Amniotic stem cell (primary cell): ENCODE measurements at places on chromosomes 13 and 19.

- DNase-seq, result no peak
These were observed 391.7 kb upstream of the SGCG start for GRCh38 chr13:22789027-22789593.

DNA sequence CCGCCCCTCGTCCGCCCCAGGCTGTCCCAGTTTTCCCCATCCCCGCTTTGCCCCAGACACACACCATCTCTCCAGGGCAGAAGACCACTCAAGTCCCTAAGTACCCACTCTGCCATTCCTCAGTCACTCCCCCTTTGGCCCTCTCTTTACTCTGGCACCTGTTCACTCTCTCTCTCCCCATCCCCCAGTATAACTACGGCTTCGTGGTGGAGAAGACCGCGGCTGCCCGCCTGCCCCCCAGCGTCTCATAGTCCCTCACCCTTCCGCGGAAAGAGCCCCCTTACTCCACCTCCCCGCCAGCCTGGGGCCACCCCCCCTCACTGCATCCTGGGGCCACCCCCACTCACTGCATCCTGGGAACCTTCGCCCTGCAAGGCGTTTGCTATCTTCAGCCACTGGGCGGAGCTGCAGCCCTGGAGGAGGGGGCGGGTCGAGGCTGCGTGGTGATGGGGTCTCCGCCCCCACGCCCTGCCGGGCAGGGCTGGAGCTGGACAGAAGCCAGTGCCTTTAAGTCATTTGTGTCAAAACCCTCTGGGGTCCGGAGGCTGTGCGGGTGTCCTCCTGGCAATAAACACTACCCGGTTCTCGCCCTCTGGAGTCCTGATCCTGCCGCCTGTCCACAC is 5.0 kb downstream of the MVB12A start:
- no peak for DNase-seq

DNA sequence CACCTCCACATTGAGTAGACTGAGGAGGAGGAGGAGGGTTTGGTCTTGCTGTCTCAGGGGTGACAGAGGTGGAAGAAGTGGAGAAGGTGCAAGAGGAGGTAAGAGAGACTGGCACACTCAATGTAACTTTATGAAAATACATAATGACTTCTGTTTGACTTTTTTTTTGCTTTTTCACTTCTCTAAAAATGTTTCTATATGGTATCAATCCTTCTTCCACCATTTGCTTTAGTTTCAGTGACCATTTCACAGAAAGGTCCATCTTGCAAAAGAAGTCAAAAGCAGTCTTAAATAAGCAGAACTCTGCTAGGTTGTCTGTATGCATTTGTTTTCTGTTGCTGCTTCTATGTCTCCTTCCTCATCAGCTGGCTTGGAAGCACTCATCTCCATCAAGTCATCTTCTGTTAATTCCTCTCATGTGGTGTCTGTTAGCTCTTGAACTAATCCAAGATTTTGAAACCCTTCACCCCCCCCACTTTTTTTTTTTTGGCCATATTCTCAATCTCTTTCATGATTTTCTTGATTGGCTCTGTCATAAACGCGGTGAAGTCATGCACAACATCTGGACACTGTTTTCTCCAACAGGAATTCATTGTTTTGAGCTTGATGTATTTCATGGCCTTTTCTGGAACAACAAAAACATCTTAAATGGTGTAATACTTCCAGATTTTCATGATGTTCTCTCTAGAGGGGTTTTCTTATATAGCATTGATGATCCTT is 80.8 kb downstream of the KL start:
- DNase-seq, result no peak

DNA sequence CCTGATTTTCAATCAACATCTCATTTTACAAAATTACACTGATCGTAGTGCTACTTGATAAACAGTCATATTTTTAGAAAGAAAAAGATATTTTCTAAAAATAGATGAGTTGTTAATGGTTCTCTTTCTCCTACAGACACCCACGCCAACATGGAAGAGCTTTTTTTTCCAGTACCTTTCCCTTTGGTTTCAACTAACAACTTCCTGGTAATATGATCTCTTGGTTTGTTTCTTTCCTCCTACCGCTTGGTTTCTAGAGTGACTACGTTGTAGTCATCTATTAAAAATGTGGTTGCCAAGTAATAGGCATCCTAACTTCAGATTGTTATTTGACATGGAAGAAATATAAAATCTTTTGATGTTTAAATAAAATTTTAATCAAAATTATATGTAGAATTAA is 189.0 kb downstream of the LACC1 start:
- peak; percentile 50 for DNase-seq

- DNase-seq, result no peak
These were observed 59.9 kb downstream of the LATS2 start for GRCh38 chr13:21001471-21001870.

DNA sequence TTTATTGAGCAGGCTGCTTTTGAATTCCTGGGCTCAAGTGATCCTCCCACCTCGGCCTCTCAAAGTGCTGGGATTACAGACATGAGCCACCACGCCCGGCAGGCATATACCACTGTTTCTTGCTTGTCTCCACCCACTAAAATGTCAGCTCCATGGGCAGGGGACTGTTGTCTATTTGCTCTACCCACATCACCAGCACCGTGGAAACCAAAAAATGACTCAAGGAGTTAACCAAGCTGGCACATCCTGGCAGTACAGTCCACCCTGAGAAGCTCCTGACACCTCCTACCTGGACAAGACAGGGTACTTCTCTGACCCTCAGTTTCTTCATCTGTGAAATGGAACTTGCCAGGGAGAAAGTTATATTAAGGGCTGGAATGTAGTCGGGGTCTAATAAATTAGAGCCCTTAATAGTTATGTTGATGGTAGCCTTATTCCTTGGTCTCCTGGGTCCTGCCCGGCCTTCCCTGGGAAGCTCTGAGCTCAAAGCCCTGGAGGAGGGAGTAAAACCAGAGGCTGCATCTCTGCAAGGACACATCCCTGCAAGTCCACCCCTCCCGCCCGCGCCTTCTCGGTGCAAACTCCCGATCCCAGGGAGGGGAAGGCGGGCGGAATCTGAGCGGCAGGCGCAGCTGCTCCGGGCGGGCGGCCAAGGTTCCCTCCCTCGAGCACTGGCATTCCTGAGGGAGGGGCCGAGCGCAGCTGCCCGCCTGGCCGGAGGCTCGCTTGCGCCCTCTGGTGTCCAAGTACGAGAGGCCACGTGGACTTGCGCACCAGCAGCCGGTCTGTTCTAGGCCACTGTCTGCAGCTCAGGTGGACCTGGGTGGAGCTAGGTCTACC is 14.1 kb downstream of the RDH8 start:
- DNase-seq, result peak; percentile 88

DNA sequence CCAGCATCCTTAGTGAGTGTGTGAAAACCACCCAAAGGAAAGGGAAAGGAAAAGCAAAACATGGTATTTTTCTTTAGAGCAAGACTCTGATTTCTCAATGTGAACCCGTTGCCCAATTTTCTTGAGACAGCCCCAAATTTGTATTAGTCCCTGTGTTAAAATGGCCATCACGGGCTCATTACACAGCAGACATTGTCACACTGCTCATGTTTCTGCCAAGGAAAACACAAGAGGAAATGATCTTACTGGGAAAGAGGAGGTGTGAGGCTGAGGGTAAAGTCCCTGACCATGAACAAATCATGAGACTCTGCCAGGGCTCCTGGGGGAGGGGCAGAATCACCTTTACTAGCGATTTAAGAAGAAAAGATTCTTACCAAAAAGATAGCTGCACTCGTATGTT is 54.4 kb downstream of the FAM124A start:
- no peak for DNase-seq

- no peak for DNase-seq
These were observed 2.8 kb upstream of the NLRP12 start for GRCh38 chr19:53826876-53827275.

GRCh38 chr13:110199046-110199831 is 107.7 kb downstream of the COL4A1 start:
- DNase-seq, result no peak

DNA sequence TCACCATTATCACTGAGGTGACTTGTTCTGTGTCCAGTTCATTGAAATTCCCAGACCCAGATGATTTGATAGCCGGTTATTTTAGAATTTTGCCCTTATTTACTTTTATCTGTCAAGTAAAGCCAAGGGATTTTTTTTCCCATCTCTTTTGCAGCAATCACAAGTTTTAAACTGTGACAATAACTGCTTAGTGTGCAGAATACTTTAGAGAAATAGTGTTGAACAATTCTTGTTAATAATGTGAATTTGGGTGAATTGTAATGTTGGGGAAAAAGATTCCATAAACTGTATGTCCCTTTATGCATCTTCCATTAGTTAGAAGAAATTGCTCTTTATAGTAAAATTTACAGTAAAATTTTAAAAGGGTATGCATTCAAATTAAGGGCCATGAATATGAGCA is 79.5 kb downstream of the SLITRK6 start:
- DNase-seq, result no peak

DNA sequence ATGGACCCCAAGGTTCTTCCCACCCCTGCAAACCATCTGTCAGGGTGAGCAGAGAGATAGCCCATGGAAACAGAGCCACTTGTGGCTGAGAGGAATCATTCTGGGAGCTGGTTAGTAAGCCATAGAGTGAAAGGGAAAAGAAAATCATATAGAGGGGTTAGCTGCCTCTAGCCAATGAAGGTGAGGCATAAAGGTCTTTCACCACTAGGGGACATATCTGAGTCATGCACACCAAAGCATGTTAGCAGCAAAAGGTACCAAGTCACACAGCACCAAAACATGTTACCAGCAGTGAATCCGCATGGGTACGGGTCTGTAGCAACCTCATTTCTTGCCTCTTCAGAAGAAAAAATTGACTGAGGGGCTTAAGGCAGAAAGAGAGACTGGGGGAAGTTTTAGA is 76.7 kb upstream of the ZNF43 start:
- no peak for DNase-seq

- no peak for DNase-seq
These were observed 65.8 kb upstream of the MED4 start for GRCh38 chr13:48160606-48161278.

DNA sequence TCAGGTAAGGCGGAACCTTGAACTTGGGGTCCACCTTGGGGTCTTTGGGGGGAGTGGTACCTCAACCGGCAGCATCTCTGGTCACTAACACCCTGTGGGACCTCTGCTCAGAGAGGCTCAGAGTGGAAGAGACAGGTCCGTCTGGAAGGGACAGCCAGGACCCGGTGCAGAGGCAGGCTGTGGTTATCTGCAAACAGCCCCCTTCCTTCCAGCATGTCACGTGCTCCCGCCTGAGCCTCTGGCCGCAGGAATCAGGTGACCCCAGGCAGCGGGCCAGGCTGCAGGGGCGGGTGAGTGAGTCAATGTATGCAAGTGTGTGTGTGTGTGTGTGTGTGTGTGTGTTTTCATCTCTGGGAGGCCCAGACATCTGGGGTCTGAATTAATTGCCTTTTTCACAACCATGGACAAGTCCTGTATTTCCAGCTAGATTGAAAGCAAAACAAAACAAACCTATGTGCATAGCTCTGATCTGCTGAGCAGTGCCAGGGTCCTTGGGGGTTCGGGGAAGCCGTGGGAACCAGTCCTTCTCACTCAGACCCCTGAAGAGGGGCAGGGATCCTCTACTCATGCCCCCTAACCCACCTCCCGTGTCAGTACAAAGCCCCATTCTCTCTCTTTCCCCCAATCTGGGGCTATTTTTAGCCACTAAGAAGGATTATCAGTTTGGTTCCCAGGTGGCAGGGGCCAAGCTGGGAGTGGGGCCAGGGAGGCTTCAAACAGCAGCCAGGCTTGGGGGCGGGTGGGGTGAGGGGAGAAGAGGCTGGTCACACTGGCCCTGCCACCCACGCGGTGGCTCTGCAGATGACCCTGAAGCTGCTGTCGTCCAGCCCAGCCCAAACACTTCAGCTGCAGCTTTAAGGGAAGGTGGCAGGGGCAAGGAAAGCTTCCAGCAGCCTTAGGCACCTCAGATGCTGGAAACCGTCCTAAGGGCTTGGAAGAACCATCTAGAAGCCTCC is 31.4 kb downstream of the CERS4 start:
- peak; percentile 45 for DNase-seq

DNA sequence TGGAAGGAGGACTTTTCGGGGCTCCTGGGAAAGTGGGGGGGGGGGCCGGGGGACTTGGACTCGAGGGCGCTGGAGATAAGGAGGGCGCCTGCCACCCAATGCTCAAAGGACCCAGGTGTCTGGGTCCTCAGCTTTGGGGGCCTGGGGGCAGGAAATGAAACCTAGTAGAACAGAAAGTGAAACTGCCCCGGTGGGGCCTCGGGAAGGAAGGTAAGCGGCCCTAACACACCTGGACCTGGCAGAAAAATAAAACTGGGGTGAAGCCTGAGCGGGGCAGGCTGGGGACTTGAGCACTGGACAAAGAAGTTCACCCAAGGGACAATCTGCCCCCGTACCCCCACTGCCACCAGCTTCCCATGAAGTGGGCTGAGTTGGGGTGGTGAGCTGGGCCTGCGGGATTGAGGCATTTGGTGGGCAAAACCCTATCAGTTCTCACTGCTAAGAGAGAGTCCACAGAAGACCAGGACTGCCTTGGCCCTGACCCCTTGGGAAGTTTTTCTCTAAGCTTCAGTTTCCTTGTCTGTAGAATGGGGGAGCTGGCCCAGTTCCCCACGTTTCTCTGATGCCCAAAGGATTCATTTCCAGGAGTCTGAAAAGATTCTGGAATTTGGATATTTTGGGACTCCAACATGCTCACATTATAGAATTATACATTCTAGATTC is 2.3 kb downstream of the PRKD2 start:
- no peak for DNase-seq

GRCh38 chr13:44575741-44576350 is at the start of gene TSC22D1:
TSS of gene TSC22D1 (minus strand) at chr13:44576330. CDS start at chr13:44576074, 256 bp downstream.
- no peak for DNase-seq

GRCh38 chr19:41871573-41872383 is 5.3 kb upstream of the CD79A start:
- DNase-seq, result no peak
